NCI-H2107 (cell line): ENCODE measurements at places on chromosomes 1 and 21.

DNA sequence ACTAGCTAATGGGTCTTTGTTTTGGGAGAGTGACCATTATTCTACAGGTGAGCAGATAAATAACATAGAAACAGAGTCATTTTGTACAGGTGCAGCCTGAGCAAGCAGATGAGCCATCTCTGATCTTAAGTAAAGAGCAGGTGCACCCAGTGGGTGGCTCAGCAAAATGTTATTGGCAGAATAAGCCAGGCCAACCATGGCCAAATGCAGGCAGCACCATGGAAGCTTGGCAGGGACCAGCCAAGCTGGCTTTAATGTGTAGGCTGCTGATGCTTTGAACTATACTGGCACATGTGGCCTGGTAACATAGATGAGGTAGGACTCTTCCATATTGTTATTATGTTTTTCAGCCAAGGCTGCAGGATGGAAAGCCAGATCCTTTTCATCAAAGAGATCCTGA is 553.3 kb upstream of the ZRANB2 start:
- no peak for DNase-seq

- DNase-seq = no peak
These were observed 22.1 kb upstream of the GBP2 start for GRCh38 chr1:89147678-89148658.

GRCh38 chr1:152954436-152954835 is 7.4 kb downstream of the SPRR5 start:
- no peak for DNase-seq

GRCh38 chr1:203001986-203002385 is 5.2 kb upstream of the TMEM183A start:
- DNase-seq = no peak

- DNase-seq = no peak
These were observed 17.2 kb downstream of the JAK1 start for GRCh38 chr1:64948905-64949833.

DNA sequence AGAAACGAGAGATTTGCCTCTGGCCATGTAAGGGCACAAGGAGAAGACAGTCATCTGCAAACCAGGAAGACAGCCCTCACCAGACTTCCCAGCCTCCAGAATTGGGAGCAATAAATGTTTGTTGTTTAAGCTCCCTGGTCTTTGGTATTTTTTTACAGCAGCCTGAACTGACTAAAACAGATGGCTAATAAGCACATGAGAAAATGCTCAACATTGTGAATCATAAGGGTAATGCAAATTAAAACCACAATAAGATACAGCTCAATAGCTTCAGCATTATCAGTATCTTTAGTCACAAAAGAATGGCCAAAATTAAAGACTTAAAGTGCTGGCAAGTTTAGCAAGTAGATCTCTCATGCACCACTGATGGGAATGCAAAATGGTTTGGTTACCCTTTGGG is 11.7 kb downstream of the UBE2G2 start:
- DNase-seq = no peak

DNA sequence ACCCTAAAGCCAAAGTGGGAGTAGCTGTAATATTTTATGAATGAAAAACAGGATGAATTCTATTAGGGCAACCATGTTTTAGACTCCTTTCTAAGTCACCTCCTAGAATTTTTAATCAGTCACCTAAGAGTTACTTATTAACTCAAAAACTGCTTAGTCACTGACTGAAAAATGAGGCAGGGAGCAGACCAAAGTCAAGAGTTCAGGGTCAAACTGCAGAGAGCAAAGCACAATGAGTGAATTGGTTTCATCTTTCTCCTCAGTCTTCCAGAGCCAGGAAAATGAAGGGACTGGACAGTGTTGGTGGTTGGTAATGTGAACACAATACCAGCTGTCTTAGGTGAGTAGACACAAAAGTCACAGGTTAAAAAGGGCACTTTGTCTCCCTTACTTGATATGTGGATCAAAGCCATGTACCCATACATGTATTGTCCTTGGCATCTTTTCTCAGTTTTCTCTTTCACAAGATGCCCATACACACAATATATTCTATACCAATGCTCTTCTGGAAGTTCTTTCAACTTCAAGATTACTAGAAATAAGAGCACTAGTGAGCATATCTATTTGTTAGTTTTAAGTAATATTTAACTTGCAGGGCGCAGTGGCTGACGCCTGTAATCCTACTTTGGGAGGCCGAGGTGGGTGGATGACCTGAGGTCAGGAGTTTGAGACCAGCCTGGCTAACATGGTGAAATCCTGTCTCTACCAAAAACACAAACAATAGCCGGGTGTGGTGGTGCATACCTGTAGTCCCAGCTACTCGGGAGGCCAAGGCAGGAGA is 42.2 kb downstream of the ATP1B1 start:
- no peak for DNase-seq

DNA sequence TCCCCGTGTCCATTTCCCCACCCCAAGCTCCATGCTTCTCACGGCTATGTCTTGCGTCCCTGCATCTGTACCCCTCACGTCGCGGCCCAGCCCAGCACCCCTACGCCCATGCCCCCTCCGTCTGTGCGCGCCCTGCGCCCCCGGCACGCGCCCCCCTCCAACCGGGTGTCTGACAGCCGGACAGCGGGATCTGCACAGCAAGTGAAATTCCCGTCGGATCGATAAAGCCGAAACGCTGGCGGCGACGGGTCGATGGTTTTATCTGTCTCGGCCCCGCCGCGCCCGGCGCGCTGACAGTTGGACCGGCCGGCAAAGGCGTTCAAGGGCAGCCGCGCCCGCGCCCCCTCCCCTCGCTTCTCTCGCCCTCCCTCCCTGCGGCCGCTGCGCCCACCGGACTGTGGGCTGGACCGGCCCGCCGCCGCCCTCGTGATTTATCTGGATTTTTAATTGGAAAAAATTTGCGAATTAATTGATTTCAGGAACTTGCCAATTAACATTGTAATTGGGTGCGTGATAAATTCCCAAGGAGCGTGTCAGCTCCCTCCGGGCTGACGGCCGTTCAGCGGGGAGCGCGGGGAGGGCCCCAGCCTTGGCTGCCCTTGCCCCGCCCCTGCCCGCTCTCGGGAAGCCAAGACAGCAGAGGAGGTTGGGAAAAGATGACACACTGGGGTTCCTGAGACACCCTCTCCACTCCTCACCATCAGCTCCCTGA is 57.1 kb downstream of the TMEM53 start:
- DNase-seq = no peak

DNA sequence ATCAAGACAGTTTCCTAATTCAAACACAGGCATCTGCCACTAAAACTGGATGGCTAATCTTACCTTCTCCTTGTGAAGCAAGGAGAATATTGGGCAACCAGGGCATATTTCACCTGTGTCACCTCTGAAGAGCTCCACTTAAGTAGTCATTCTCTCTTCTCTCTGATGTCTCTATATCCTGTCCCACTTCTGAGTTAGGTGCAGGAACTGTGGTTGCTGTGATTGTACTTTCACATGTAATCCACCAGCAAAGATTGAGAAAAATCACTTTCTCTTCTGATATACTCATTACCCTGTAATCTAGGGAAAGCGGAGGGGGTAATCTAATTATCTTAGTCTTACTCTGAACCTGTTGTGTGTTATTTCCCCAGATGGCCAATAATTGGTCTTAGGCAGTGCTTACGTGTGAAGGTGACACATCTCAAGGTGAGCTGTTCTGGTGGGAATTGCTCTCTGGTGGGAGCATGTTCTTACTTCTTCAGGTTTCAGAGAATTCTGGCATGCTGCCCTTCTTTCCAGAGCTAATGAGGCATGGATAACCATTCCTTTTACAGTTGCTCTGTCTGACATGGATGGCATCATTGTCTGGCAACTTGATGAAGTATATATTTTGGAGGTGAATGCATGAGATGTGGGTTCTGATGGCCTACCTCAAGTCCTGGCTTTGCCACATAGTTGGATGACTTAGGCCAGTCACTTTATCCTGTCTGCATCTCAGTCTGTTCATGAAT is 12.0 kb downstream of the XCL2 start:
- no peak for DNase-seq

GRCh38 chr1:57279909-57280666 is 143.8 kb downstream of the DAB1 start:
- no peak for DNase-seq

DNA sequence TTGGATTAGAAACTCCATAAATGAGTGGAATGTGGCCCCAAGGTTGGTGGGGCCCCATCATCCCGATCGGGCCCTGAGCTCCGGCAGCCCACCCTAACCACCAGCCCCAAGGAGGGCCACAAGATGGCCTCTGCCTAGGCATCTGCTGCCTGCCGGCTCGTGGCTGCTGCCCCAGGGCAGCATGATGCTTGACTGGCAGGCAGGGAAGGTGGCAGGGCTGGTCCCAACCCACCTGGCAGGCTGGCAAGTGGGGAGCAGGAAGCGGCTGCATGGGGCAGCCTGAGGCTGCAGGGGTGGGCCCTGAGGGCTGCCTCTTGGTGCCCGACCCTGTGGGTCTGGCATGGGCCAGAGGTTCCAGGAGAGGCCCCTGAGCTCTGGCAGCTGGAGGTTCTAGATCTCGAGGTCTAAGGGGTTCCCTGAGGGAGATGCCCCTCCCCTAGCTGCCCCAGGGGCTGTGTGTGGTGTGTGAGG is 760 bp upstream of the GJC2 start:
- DNase-seq = no peak

GRCh38 chr1:186577216-186577615 is 103.0 kb downstream of the PTGS2 start:
- no peak for DNase-seq

- no peak for DNase-seq
These were observed 100.7 kb upstream of the SLC25A33 start for GRCh38 chr1:9438431-9439073.

GRCh38 chr1:226976276-226976977 is 36.3 kb downstream of the COQ8A start:
- no peak for DNase-seq

GRCh38 chr1:28538286-28538685 is 14.6 kb upstream of the TRNAU1AP start:
- no peak for DNase-seq

DNA sequence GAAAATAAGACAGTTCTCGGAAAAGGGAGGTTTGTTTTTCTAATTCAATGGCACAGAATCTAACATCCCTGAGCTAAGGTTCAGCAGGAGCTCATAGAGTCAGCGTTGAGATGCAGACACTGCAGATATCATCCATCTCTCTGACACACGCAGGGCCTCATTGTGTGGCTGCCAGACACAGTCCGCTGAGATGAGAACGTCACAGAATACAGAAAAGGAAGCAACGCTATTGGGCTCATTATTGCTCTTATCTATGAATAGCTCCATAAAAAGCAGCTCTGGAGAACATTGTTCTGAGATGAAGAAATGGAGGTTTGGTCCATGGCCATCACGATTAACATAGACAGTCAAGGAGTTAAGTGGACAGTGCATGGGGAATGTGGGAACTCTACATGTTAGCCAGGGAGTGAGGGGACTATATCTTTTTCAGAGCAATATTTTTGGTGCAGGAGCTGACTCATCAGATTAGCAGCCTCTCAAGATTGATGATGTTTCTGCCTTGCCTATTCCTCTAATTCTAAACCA is 771.6 kb upstream of the CXADR start:
- no peak for DNase-seq

DNA sequence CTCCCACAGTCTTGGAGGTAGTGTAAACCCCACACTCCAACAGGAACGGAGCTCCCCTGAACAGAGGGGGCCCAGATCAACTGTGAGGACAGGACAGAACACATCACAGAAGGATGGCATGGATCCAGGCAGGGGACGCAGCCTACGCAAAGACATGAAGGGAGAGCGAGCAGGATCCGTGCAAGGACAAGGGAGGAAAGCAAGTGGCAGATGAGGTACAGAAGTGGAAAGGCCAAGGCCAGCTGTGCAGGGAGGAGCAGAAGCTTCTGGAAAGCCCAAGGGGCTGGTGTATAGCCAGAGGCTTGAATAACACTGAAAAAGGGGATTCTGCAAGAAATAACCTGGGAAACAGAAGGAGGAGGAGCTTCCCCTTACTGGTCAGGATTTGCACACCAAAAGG is 81.2 kb downstream of the SIPA1L2 start:
- DNase-seq = no peak

DNA sequence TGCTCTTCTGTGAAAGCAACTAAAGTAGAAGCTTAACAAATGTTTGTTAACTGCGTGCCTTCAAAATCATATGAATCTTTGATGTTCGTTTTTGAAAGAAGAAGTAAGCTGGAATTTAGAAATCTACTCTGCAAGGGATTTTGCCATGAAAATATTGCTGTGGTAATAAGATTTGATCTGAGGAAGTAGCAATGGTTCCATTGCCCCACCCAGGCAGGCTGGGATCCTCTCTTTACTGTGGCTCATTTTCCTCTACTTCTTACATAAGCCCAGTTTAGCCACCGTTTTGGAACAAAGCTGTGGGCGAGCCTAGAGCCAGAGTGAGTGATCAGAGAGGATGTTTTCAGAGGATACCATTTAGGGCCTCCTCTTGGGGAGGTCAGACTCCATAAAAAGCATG is 20.3 kb upstream of the PTGFRN start:
- no peak for DNase-seq

DNA sequence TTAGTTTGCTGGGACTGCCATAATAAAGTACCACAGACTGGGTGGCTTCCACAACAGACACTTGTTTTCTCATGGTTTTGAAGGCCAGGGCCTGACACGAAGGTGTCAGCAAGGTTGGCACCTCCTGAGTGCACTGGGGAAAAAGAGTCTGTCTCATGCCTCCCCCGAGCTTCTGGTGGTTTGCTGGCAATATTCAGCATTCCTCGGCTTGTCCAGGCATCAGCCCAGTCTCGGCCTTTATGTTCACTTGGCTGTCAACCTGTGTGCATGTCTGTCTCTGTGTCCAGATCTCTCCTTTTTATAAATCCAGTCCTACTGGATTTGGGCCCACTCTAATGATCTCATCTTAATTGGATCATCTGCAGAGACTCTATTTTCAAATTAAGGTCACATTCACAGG is 72.6 kb downstream of the DOP1B start:
- no peak for DNase-seq

GRCh38 chr21:46596201-46596600 is 8.7 kb downstream of the S100B start:
- no peak for DNase-seq

DNA sequence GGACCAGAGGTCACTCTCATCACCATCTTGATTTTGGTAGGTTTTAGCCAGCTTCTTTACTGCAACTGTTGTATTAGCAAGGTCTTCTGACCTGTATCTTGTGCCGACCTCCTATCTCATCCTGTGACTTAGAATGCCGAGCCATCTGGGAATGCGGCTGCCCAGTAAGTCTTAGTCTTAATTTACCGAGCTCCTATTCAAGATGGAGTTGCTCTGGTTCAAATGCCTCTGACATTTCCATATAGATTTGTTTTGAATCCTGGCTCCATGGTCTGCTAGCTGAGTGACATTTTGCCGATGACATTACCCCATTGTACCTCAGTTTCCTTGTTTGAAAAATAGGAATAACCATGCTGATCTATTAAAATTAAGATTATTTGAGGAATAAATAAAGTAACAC is 193.9 kb upstream of the HMCN1 start:
- no peak for DNase-seq
